ENCODE measurements at places on chromosomes 6 and 20.

DNA sequence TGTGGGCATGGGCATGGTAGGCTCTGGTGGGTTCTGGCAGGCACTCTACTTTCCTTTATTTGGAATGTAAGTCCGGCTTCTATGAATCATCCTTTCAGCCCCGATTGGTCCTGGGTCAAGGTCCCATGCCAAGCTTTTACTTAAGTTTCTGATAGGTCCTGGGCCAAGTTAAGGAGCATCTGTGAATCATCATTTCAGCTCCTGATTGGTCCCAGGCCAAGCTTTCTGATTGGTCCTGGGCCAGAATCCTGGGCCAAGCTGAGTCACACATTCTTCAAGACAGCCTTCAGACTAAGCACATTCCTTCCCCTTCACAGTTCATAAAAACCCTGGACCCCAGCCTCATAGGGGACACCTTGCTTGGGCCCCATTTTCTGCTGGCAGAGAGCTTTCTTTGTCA is 231.0 kb upstream of the EYS start:
- no peak for DNase-seq

DNA sequence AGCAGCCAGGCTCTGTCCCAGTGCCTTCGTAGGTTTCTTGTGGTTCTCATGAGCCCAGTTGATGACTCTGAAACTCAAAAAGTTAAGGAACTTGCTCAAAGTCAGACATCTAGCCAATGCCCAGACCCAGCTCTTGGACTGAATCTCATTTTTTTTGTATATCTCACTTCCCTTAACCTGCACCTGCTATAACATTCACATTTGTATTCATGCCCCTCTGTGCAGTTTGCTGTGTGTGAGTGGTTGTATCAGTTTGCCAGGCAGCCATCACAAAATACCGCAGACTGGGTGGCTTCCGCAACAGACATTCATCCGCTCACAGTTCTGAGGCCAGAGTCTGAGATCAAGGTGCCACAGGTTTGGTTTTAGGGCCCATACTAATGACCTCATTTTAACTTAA is 49.9 kb downstream of the IPCEF1 start:
- DNase-seq, result no peak

DNA sequence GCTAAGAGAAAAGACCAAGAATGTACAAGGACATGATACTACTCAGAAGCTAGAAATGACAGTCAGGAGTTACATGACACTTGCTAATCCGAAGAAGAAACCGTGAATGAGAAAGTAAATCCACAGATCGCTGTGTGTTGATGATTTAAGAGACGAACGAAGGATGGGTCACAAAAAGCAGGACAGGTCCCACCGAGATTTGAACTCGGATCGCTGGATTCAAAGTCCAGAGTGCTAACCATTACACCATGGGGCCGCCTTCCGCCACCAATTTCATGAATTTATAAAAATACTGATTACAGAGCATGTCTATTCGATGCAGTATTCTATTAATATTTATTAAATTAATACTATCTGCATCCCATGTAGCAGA is 54.0 kb upstream of the BTN3A2 start:
- DNase-seq, result peak; percentile 51

DNA sequence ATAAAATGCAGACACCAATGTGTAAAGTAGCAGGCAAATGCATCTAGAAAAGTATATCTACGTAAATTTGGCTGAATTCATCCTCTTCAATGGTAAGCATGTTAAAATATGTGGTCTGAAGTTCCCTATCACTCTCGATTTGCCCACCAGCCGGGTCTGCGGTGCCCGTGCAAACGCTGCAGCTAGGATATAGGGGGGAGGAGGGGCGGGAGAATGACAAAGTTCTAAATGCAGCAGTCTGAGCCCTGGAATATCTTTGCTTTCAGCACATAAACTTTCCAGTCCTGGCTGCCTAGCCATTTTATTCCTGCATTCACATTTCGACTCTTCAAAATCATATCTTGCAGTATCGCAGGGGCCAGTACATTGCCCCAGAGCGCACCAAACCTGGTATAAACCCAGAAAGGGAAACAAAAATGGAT is 708 bp downstream of the NRN1 start:
- no peak for DNase-seq

DNA sequence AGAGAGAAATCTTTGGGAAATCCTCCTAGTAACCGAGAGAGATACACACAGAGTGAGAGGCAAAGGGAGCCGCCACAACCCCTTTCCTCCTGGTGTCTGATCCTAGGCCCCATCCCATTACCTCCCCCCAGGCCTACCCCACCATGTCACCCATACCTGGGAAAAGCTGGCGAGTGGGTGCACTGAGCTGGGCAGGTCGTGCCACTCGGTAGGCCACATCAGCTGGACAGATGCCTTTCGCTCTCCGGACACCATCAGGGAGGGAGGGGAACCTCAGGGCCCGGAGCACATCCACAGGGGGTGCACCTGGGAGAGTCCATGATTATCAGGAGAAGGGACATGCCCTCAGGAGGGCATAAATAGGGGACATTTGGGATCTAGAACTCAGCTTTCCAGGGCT is 3.1 kb downstream of the COL11A2 start:
- DNase-seq, result no peak
